ENCODE measurements at places on chromosomes 6 and 20.

DNA sequence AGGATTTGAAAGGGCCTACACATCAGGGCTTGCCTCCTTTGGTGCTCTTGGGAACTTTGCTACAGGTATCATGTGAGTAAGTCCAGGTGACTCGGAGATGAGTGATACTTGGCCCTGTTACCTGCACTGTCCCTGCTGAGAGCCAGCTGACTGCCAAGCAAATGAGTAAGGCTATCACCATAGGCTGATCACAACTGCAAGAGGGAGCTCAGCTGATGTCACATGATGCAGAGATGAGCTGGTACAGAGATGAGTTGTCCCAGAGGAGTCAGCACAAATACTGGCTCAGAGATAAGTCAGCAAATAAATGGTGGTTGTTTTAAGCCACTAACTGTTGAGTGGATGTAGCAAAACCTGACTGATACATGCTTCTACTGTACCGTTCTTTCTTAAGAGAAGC is 41.4 kb downstream of the LAMP5 start:
- no peak for DNase-seq

DNA sequence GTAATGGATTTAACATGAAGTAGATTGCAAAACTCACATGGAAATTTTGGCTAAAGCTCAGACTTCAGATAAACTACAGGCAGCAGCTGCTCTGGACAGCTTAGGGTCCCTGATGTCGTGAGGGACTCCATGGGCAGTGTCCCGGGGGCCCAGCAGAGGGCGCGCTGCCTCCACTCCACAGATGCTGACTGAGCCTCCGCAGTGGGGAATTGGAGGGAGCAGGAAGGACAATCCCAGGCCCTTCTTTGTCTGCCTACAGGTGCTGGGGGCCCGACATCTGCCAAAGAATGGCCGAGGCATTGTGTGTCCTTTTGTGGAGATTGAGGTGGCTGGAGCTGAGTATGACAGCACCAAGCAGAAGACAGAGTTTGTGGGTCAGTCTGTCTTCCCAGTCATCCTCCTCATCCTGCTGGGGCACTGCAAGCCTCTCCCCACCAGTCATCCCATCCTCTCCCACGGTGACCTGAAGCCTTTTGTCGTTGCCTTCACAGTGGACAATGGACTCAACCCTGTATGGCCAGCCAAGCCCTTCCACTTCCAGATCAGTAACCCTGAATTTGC is 35.9 kb downstream of the PLCG1 start:
- DNase-seq, result peak; percentile 37

- no peak for DNase-seq
Observed at GRCh38 chr6:47118611-47119010, 76.5 kb upstream of the ADGRF1 start.

DNA sequence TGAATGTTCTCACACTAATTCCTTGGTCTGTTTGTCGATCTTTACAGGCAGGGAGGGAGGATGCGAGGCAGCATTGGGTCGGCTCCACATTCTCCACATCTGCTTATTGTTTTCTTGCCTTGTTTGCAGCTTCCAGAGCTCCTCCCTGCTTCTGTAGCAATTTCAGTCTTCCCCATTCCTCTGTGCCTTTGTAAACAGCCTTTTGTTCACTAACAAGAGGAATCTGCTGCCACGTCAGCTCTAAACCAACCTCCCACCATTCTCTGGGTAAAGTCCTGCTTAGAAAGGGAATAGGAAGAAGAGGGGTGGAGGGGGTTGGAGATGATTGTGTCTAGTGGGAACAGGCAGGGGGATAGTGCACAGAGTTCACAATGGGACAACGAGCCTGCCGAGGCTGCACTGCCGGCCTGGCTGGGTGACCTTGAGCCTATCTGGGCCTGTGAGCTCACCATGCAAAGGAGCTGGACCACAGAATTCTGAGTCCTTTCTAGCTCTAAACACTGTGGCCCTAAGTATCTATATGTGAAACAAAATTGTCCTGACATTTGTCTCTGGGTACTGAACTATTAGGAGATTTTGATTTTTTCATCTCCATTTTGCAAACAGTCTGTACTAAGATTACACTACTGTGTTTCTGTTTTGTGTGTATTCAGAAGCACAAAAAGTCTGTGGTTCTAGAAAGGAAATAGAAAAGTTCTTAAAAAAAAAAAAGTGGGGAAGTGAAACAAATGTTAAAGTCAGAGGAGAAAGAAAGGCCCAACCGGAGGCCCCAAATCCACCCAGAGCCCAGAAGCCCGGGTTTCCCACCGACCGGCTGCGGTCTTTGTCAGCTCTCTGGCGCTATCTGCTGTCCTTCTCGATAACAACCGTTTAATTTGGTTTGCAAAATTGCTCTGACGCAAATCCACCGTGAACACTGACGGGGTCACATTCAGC is 1.4 kb upstream of the PRND start:
- DNase-seq, result peak; percentile 58

- DNase-seq, result no peak
Observed at GRCh38 chr6:116157391-116157790, 31.5 kb upstream of the COL10A1 start.

GRCh38 chr20:57074386-57074785 is 192.1 kb downstream of the BMP7 start:
- DNase-seq, result no peak

DNA sequence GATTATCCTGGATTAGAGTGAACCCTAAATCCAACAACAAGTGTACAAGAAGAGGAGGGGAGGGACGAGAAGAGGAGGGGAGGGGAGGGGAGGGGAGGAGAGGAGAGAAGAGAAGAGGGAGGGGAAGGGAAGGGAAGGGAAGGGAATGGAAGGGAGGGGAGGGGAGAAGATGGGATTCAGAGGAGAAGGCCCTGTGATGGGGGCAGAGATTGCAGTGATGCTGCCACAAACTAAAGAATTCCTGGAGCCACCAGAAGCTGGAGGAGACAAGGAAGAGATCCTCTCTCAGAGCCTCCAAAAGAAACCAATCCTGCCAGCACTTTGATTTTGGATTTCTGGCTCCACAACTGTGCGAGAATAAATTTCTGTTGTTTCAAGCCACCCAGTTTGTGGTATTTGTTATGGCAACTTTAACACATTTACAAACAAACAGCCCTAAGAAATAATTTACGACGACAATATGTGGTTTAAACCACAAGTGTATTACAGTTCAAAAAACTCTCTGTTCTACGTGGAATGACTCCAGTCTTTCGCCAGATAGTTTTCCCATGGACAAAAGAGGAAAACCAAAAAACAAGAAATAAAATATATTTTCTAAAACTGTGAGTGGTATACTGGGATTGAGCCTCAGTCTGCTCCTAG is 235.4 kb downstream of the HDGFL1 start:
- no peak for DNase-seq

DNA sequence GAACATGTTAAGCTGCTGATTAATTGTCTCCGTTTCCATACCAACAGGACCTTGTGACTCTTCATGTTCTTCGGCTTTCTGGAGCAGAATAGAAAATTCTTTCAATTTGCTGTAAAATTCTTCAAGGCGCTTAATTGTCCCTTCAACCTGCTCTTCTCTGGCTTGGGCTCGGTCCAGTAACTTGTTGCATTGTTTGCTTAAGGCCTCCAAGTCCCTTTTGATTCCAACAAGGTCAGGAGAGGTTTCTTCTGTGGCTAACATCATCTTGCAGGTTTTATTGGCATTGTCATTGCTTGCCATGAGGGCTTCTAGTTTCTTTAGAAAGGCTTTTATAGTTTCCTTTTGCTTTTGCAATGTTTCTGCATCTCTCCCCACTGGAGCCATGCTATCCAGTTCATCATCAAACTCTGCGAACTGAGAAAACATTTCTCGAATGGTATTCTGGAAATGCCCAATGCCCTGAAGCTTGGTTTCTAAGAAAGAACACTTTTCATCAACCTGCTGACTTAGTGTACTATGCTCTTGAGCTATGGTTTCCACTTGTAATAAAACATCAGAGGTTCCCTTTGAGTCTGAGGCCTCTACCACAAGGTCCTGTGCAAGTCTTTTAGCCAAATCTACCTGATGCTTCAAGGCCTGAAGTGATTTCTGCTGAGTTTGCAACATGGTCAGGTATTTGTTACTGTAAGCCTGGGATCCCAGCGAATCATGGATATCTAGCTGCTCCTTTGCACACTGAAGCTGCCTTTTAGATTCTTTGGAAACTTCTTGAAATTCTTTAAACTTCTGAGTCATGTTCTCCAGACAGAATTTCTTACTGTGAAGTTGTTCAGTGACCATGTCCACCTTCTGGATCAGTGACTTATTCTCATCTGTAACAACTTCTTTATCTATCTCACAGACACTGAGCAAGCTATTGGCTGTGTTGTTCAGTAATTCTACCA is 90.2 kb downstream of the DST start:
- DNase-seq, result no peak

DNA sequence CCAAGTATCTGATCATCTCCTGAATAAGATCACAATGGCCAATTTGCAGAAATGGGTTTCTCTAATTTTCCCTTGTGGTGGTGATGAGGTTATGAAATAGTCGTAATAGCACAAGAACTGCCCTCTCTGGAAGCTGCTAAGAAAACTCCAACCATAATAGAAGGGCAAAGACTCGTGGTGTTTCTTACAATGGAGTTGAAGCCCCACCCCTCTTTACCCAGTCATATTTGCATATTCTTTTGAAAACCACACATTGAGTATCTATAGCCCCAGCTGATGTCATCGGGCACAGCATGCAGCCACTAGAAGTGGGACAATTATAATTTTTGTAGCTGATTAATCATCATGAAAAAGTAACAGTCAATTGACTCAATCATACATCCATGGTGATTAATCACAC is 452.1 kb upstream of the POU3F2 start:
- DNase-seq, result no peak

GRCh38 chr6:54010340-54011276 is 100.6 kb upstream of the MLIP start:
- DNase-seq, result no peak

DNA sequence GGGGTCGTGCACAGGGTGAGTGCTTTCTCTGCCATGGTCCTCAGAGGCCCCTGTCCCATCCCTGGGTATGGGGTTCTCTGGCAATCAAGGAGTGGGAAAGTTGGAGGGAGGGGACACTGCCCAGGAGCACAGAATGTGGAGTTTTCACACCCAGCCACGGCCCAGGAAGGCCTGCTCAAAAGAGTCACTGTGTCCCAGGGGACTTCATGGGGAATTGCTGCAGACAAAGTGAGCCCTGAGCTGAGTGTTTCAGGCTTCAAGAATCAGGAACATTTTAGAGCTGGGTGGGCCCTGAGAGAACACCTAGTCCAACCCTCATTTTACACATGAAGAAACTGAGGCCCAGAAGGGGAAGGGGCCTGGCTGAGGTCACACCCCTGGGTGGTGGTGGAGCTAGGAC is 5.7 kb downstream of the MAPK13 start:
- DNase-seq, result no peak

- no peak for DNase-seq
Observed at GRCh38 chr6:44044154-44044539, 83.1 kb downstream of the MRPL14 start.

DNA sequence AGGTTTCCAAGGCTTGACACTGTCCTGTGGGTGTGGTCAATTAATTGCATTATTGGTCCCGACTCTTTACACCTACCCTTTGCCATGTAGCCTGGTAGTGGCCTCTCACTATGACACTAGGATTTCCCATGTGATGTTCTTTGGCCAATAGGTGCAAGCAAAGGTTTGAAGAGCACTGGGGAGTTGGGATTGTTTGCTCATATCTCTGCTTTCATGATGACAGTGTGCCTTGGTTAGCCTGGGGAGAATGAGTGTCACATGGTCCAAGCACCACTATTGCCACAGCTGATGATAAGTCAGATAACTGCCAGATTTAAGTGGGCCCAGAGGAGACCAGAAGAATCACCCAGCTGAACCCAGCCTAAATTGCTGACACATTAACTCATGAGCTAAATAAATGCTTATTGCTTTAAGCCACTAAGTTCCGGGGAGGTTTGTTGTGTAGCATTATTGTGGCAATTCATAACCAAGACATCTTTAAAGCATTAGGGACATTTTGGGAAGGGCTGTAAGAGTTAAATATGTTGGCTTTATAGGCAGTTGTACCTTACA is 17.2 kb upstream of the SCP2D1 start:
- no peak for DNase-seq

Measured in stimulated activated CD4-positive, alpha-beta T cell treated with anti-CD3 and anti-CD28 coated beads, Interleukin-12 subunit alpha, Interleukin-12 subunit beta, amount 100 ng/mL, for 48 hours (primary cell).